Stimulated activated CD8-positive, alpha-beta memory T cell treated with anti-CD3 and anti-CD28 coated beads, Interleukin-15, amount 100 ng/mL, for 24 hours (primary cell): ENCODE measurements at places on chromosomes 7 and 10.

DNA sequence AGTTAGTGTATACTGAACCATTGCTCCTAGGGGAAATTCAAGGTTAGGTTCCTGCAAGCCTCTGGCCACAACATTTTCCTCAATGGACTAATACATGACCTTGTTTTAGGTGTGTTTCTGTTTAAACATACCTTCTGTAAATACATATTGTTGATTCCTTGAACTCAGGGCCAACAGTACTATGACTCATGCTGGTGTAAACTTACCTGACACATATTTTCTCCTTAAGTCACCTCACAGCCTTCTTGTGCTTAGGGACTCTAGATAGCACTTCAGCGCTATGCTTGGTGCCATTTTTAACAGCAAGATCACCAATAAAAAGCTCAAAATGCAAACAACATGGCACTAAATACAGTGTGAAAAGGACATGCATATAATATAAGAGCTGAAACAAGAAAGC is 176.4 kb downstream of the TAX1BP1 start:
- no peak for DNase-seq

- DNase-seq: no peak
These were observed 591.8 kb downstream of the SUGCT start for GRCh38 chr7:40726559-40726958.

DNA sequence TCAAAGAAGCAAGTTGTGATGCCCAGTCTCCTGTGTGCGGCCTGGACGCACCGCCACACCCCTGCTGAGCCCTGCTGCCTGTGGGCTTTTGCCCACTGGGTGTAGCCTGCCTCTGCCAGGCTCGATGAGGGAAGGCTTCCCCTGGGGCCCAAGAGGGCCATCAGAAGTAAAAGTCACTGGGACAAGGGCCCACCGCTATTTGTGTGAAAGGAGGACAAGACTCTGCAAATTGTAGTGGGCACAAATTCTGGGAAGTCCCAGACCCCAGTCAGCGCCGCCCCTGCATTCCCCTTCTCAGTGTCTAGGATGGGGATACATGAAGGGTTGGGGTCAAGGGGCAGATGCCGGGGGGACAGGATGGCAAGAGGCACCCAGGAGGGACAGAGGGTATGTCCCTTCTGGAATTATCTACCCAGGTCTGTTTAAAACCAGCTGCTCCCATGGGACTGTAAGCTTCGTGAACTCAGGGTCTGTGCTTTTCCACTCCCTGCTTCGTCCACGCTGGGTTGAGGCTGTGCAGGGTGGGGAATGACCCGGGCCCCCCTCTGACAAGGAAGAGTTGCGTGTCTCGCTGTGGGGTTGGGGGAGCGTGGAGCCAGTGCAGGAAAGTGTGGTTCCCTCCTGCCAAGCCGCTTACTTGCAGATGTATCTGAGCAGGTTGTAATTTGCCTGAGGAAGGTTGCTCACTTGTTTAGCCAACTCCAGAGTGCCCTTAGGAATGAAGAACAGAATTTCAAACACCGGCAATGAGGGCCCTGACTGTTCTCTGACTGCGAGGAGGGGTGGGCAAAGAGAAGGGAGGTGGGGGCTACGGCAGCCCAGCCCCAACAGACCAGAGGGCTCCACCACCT is 147.2 kb downstream of the MAPK8 start:
- no peak for DNase-seq

GRCh38 chr10:26216585-26217395 is at the start of gene GAD2:
Gene GAD2, plus strand, starts transcription at chr10:26216774. Its CDS starts 36 bp downstream, at chr10:26216810.
- no peak for DNase-seq

GRCh38 chr10:100894033-100894432 is 18.7 kb upstream of the SLF2 start:
- DNase-seq: no peak

DNA sequence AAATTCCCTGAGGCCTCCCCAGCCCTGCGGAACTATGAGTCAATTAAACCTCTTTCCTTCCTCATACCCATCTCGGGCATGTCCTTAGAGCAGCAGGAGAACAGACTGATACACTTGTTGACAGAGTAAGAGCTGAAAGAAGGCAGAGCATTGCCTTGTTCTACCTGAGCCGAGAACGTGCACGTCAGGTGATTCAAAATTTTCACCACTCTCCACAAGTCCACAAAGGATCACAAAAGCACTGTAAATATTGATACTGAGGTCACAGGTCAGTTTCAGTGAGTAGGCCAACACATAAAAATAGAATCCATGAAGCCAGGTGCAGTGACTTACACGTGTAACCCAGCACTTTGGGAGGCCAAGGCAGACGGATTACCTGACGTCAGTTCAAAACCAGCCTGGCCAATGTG is 27.8 kb downstream of the DCLRE1C start:
- DNase-seq: no peak

DNA sequence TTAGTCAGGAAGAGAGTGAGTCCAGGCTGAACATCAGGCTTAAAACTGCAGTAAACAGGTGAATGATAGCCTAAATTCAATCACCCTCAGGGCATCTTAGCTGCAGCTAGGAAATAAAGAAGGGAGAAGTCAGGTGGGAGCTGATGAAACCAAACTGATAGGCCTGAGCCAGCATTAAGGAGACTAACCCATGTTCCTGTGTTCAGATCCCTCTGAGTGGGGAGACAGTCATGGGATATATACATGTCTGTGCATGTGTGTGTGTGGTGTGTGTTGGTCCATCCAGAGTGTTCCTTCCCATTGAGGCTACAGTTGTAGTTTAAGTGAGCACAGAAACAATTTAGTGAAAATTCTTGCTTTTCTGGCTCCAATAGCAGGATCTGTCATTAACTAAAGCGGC is 480.9 kb downstream of the PHTF2 start:
- DNase-seq: no peak

DNA sequence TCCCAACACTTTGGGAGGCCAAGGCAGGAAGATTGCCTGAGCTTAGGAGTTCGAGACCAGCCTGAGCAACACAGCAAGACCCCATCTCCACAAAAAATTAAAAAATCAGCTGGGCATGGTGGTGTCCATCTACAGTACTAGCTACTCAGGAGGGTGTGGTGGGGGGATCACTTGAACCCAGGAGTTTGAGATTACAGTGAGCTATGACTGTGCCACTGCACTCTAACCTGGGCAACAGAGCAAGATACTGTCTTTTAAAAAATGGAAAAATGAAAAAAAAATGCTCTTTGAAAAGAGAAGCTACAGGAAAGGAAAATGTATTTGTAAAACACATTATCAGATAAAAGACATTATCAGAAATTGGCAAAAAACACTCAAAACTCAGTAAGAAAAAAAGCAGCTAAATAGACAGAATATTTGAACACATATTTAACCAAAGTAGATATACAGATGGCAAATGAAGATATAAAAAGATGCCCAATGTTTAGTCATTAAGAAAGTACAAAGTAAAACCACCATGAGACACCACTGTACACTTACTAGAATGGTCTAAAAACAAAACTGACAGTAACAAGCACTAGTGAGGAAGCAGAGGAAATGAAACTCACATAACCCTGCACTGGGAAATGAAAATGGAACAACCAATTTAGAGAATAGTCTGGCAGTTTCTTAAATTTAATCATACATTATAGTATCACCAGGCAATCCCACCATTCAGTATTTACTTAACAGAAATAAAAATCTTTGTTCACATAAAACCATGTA is 40.5 kb downstream of the NRBF2 start:
- no peak for DNase-seq

DNA sequence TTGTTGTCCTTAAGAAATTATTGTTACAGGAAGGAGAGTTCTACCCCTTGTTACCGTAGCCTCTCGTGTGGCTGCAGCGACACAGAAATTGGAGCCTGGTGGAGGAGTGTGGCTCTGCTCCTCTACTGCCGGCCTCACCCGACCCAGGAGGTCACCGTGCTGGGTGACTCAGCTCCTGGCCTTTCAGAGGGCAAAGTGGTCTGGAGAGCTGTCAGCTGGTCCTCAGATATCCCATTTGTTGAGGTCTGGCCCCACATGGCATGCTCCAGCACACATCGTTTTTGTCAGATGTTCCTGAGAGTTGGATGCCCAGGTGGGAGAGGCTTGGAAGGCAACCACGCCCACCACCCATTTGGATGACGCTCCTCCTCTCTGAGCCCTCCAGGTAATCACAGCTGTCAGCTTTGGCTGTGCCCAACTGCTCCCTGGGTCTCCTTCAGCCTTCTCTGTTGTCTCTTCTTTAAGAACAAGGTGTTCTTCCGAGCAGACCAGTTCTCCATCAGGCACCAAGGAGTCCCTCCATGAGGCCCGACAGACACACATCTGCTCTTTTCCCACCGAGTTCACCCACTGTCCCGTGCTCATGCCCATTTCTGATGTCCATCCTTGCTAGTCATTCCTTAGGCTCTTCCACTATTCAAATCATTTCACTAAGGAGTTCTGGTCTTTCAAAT is 80.3 kb downstream of the RAMP3 start:
- no peak for DNase-seq

DNA sequence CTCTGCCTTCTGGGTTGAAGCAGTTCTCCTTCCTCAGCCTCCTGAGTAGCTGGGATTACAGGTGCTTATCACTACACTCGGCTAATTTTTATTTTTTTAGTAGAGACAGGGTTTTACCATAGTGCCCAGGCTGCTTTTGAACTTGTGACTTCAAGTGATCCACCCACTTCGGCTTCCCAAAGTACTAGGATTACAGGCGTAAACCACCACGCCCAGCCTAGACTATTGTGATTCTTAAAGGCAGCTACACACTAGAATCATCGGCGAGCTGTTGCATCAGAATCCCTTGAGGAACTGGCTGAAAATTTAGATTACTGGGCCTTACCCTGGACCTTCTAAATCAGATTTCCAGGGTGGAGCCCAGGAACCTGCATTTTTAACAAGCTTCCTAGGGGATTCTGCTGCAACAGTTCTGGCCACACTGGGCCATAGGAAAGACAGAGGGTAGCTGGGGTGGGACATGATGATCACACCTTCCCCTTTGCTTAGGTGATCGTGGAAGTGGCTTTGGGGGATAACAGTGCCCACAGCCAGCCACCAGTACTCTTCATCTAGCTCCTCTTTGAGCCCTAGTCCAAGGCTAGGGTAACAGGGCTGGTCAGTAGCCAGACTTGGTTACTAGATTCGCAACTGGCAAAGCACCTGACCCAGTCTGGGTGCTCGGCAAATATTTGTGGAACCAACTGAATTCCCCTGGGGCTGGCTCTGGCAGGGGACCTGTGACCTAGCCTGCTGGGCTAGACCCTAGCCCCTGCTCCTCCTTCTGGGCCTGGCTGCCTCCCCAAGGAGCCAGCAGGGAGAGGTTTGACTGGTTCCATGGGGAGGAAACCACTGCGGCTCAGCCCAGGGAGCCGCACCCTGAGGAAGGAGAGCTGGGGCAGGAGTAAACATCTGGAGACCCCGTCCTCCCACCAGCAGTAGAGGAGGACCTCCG is 67.1 kb upstream of the DUSP5 start:
- no peak for DNase-seq

DNA sequence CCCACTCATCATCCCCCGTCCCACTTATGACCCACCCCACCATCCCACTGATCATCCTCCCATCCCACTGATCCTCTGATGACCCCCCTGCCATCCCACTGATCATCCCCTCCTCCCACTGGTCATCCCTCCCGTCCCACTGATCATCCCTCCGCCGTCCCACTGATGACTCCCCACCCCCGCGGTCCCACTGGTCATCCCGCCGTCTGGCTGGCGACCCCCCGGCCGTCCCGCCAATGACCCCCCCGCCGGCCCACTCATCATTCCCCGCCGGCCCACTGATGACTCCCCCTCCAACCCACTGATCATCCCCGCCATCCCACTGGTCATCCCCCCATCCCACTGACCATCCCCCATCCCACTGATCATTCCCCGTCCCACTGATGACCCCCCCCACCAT is 161.1 kb downstream of the GRM8 start:
- DNase-seq: no peak

- no peak for DNase-seq
These were observed 59.8 kb downstream of the C10orf120 start for GRCh38 chr10:122639801-122640200.

DNA sequence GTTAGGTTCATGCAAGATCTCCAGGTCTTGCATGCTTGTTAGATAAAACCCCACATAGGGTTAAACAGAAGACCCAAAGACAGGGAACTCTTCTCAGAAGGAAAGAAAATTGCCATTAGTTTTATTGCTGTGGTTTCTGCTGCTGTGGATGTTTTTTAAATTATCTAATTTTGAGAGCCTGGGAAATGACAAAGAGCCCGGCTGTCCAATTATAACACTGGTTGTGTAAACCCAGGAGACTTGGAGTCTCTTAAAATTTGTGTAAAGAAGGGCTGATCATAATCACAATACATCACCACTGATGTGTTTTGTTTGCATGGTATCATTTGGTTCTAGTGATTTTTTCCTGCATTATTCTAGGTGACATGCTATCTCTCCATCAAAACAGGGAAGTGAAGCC is 246.5 kb upstream of the MYO3A start:
- no peak for DNase-seq

- no peak for DNase-seq
These were observed 134.4 kb downstream of the SH3PXD2A start for GRCh38 chr10:103720964-103721335.

GRCh38 chr10:79390057-79390456 is 42.8 kb downstream of the PPIF start:
- DNase-seq: no peak

- DNase-seq: no peak
These were observed 650.9 kb upstream of the GALNT17 start for GRCh38 chr7:70480927-70481569.

- DNase-seq: no peak
These were observed 159.7 kb downstream of the AUTS2 start for GRCh38 chr7:69757981-69758430.

- no peak for DNase-seq
These were observed 155.8 kb downstream of the SKIDA1 start for GRCh38 chr10:21369697-21370096.

- DNase-seq: no peak
These were observed 19.2 kb upstream of the ZNF32 start for GRCh38 chr10:43667761-43668386.

DNA sequence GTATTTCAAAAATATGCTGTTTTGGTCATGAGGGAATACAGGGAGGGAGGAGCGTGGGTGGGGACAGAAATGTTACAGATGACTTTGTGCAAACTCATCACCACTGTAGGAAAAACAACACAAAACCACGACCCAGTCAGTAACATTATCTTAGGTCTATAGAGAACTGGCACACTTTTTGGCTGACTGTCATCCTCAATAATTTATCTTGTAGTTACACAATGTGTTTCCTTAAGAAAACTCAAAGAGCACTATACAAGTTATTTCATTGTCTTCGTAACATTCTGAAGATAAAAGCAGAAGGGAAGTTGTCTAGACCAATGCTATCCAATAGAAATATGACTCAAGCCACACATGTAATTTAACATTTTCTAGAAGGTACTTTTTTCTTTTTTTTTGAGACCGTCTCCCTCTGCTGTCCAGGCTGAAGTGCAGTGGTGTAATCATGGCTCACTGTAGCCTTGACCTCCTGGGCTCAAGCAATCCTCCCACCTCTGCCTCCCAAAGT is 16.9 kb upstream of the CDK14 start:
- DNase-seq: no peak

DNA sequence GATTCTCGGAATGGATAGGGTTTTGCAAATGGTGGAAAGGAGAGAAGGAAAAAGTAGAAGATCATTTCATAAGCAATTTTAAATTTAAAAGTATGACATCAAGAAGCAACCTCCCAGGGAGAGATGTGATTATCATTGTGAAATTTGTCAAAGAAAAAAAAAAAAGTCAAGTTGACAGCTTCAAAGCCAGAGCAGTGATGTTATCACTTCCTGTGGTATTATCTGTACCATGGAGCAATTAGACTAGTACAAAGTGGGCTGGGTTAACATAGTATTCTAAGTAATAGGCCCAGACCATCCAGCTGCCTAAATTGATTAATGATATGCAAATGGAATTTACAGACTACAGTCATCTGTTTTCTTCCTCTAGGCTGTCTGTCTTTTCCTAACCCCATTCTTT is 84.0 kb upstream of the NPY start:
- no peak for DNase-seq

- DNase-seq: no peak
These were observed 54.5 kb downstream of the WAC start for GRCh38 chr10:28587270-28587969.
